Stimulated activated CD4-positive, alpha-beta T cell treated with anti-CD3 and anti-CD28 coated beads, Interleukin-4, amount 100 ng/mL, for 4 hours (primary cell): ENCODE measurements at places on chromosomes 12 and 14.

GRCh38 chr12:26231470-26231869 is 36.1 kb downstream of the SSPN start:
- DNase-seq, result no peak

DNA sequence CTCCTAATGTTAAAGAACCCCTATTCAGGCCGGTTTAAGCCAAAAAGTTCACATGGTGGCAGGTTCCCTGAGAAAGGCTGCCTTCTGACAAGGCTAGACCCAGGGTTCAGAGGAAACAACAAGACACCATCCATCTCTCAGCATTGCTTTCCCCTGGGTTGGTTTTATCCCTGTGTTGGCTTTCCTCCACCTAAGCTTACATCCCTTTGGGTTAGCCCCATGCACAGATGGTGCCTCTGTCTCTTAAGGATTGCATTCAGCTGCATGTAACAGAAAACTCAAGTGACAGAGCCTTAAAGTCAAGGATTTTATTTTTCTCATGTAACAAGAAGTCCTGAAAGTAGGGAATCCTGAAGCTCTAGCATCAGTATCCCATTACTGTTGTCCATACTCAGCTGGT is 42.8 kb upstream of the RIN3 start:
- DNase-seq, result no peak

GRCh38 chr14:83885837-83886293 is 1644.1 kb upstream of the FLRT2 start:
- no peak for DNase-seq

DNA sequence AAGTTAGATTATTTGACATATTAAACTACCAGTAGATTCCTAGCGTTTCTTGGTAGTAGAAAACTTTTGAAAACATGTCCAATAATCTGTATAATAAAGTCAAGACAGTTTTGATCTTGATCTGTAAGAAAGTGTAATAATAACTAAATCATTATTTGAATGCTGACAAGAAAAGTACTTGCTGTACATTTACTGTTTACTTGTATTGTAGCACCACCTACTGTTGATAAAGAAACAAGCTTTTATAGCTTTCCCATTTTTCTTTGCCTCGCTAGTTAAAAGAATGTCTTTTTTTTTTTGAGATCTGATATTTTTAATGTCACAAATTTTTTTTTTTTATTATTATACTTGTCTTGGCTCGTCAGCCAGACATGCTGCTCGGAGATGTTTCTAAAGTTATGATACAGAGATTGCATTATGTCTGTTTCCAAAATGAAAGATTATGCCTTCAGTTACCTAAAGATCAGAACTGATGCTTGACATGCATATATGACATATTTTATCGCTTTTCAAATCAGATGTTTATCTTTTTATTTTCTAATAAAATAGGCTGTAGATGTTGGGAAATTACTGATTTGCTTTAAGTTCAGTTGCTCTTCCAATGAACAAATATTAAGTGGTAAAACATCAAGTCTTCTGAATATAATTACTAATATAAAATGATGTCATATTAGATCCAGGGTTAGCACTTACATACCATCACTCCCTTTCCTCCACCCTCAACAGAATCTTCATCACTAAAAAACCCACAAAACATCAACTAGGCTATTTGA is 140.5 kb downstream of the AKAP6 start:
- DNase-seq, result no peak

DNA sequence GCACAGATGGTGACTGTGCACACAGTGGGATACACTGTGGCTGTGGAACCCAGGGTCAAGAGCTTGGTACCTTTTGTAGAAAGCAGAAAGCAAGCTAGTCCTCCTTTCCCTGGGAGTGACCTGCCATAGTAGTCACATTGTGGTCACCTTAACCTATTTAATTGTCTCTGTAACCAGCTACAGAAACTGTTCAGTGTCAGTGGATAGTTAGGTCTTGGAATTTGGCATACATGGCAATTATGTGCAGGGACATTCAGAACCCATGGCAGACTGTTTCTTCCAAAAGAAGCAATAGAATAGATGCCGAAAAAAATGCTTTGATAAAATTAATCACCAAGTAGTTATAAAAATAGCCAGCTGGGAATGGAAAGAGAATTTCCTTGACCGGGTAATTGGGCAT is 30.4 kb downstream of the PPHLN1 start:
- DNase-seq, result no peak

GRCh38 chr12:6039894-6040601 is 84.4 kb downstream of the VWF start:
- peak; percentile 23 for DNase-seq

DNA sequence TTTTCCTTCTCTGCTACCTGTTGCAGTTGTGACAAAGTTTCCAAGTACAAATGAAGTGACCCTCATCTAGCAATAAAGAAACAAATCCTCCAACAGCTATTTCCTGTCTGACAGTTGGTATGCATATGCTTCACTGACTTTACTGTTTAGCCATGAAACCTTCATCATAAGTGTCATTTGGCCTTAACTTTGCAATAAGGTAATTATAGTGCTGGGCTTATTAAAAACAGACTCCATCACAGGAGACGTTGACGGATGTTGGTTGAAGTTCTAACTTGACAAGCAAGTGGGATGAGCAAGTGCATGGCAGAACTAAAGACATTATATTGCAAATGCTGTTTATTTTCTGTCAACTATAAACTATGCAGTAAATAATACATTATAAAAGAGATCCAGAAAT is 425.2 kb downstream of the RPS29 start:
- no peak for DNase-seq

GRCh38 chr14:94632305-94632590 is 20.1 kb downstream of the SERPINA3 start:
- DNase-seq, result no peak

DNA sequence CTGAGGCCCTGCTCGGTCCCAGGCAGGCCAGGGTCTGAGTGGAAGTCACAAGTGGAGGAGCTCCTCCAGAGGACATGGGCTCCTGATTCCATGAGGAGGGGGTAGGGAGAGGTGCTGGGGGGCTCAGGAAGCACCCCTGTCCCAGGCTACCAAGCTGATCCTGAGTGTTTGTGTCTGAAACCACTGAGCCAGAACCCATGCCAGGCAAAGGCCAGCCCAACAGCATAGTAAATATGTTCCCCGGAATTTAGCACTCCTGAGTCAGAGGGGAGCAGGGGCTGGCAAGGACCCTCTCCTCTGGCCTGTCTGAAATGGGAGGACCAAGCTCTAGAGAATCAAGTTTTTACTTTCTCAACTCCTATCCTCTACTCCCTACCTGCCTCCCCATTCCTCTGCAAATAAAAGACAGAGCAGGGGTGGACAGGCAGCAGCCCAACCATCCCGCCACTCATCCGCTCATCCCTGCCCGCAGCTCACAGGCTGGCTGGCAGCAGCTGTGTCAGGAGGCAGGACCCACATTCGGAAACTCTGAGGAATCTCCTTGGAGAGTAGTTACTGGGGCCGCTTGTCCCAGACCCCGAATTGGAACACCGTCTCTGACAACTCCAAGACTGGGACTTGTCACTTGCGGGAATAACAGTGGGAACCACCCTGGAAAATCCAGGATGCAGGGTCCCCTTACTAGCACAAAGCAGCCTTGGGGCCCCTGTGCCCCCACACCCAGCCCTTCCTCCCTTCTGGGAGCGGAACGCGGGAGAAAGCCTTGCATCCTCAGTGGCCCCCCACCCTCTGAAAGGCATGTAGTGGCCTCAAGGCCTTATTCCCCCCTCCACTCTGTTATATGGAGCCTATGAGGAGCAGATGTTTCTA is 102.5 kb downstream of the ZFP36L1 start:
- DNase-seq, result no peak

DNA sequence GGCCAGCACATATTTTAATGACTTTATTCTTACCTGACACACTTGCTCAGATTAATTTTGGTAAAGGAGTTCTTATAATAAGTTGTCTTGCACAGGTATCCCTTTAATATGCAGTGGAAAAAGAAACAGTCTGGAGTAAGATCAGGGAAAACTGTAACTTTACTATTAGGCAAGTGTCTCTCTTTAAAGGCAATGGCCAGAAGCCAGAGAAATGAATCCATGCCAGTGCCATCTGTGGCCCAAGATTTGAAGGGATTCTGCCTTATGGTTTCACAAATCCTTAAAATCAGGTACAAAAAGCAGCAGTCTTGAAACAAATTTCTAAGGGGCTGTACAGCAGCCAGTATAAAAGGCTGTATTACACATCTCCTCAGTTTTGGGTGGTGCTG is 22.4 kb downstream of the NFYB start:
- no peak for DNase-seq
